Astrocyte (in vitro differentiated cells and primary cell): ENCODE measurements at places on chromosomes 1 and 21. TPM values are rescaled to one million over a fixed set of nuclear protein-coding genes. Genes with fewer than 3 reads are reported as not detected.
A peak's percentile ranks its signal among the peaks of the same experiment; 100 is the strongest.

The ZNF648 gene
- total RNA-seq, result not detected in 2 replicates

The TRIM58 gene
- total RNA-seq, result 20.6 and 31.0 TPM in 2 replicates

The SYPL2 gene
- 0.70 and 0.77 TPM in 2 replicates for total RNA-seq

The ASCL5 gene
- total RNA-seq, result not detected in 2 replicates

The FCRLA gene
- total RNA-seq, result 0.38 and 0.45 TPM in 2 replicates

The LPAR3 gene
- total RNA-seq, result 0.70 and 0.91 TPM in 2 replicates

The THRAP3 gene
- 109 and 110 TPM in 2 replicates for total RNA-seq

The ATP1A2 gene
- 2.5 and 3.5 TPM in 2 replicates for total RNA-seq

The CD247 gene
- not detected in 2 replicates for total RNA-seq

The HCRTR1 gene
- total RNA-seq, result not detected in 2 replicates

The SPRR2B gene
- not detected in 2 replicates for total RNA-seq

The VANGL2 gene
- total RNA-seq, result 25.5 and 26.1 TPM in 2 replicates

The NTMT2 gene
- total RNA-seq, result 0.43 TPM in 1 of 2 replicates, not detected in the other

The CAPN8 gene
- total RNA-seq, result not detected in 2 replicates

GRCh38 chr1:226131639-226132038, 54.9 kb downstream of the ACBD3 start:
- peaks cover 4% of the 10 kb centered on the region for H3K4me1 ChIP-seq
- H3K4me3 ChIP-seq, result no peak overlapping the region
- DNase-seq, result no peak
- H3K27ac ChIP-seq, result no peak overlapping the region

- H3K27me3 ChIP-seq, result no peaks in the 10 kb centered on the region
- H3K27ac ChIP-seq, result peak overlapping the region; percentile 92
- no peaks in the 10 kb centered on the region for H3K36me3 ChIP-seq
These were observed 99.1 kb upstream of the ARTN start for GRCh38 chr1:43834280-43835081.

DNA sequence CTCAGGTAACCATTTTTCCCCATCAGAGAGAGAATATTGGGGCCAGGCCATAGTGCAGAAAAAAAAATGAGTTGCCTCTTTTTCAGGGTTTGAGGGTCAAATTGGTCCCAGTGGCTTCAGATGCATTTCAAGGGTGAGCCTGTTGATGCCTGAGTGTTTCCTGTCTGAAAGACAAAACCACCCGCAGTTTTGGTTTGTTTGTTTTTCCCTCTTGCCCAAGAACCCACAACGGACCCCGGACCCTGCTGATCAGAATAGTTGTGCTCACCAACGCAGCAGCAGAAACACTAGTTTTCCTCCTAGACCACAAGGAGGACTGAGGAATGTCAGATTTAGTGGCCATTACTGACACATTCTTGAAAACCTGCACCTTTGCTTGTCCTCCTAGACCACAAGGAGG, 1433.1 kb downstream of the PLA2G4A start:
- no peaks in the 10 kb centered on the region for H3K36me3 ChIP-seq
- H3K27ac ChIP-seq, result no peak overlapping the region
- H3K4me3 ChIP-seq, result no peak overlapping the region
- H3K27me3 ChIP-seq, result no peaks in the 10 kb centered on the region

DNA sequence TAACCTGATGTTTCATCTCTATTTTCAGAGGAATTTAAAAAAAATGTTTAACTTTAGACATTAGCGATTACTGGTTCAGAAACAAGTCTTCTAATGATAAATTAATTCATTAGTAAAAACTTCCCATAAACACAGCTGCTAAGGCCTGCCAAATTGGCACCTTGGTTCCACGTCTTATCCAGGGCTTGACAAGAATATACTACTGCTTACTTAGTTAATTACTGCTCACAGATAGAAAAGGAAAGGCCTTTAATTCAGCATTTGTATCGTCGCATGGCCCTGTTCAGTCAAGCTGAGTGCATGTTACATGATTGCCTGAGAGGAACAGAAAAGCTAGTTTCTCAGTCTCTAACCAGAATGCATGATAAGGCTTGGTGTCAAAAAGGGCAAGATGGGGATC, 84.6 kb downstream of the ADGRL2 start:
- no peak overlapping the region for H3K4me3 ChIP-seq
- no peaks in the 10 kb centered on the region for H3K27me3 ChIP-seq
- no peak overlapping the region for H3K27ac ChIP-seq
- H3K36me3 ChIP-seq, result no peaks in the 10 kb centered on the region
- H3K4me1 ChIP-seq, result no peaks in the 10 kb centered on the region

- peaks cover 14% of the 10 kb centered on the region for H3K4me1 ChIP-seq
- no peak overlapping the region for H3K4me3 ChIP-seq
- H3K27me3 ChIP-seq, result no peaks in the 10 kb centered on the region
- H3K36me3 ChIP-seq, result no peaks in the 10 kb centered on the region
- peak; percentile 73 for DNase-seq
These were observed 857.4 kb downstream of the USP25 start for GRCh38 chr21:16587141-16587581.

- H3K36me3 ChIP-seq, result no peaks in the 10 kb centered on the region
- H3K4me3 ChIP-seq, result no peak overlapping the region
- peaks cover 2% of the 10 kb centered on the region for H3K27me3 ChIP-seq
- DNase-seq, result no peak
- no peak overlapping the region for H3K27ac ChIP-seq
- H3K4me1 ChIP-seq, result no peaks in the 10 kb centered on the region
These were observed 56.7 kb upstream of the B3GALT5 start for GRCh38 chr21:39555911-39556590.

GRCh38 chr1:191831572-191831971, 326.7 kb upstream of the RGS18 start:
- H3K4me3 ChIP-seq, result no peak overlapping the region
- H3K36me3 ChIP-seq, result no peaks in the 10 kb centered on the region
- H3K27ac ChIP-seq, result no peak overlapping the region
- H3K4me1 ChIP-seq, result no peaks in the 10 kb centered on the region

GRCh38 chr1:200659269-200659668, 10.4 kb downstream of the DDX59 start:
- H3K27ac ChIP-seq, result peak overlapping the region; percentile 64
- H3K36me3 ChIP-seq, result peaks cover 7% of the 10 kb centered on the region
- H3K4me1 ChIP-seq, result peaks cover 8% of the 10 kb centered on the region
- H3K4me3 ChIP-seq, result no peak overlapping the region

DNA sequence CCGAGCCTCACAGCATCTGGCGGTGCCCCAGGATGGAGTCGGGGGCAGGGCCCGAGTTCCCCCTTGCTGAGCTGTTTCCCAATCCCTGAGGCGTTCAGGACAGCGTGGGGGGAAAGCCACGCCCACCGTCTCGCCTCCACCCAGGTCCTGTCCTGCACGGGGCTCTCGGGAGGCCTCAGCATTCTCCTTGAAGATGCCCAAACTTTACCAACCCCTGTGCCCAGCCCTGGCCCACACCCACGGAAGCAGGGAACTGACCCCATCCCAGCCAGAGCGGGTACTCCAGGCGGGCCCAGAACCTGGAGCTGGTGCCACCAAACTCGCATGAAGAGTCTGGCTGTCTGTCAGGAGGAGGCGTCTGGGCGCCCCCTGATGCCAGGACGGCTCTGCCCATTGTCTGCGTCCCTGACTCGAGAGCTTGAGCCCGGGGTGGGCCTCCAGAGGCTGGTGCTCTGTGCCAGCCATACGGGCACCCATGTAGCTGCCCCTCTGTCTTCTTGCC, 35.3 kb upstream of the POFUT2 start:
- H3K4me1 ChIP-seq, result peaks cover 42% of the 10 kb centered on the region
- H3K27ac ChIP-seq, result no peak overlapping the region
- DNase-seq, result no peak
- H3K27me3 ChIP-seq, result no peaks in the 10 kb centered on the region
- H3K36me3 ChIP-seq, result no peaks in the 10 kb centered on the region

- peaks cover 4% of the 10 kb centered on the region for H3K27me3 ChIP-seq
- no peak for DNase-seq
These were observed 65.7 kb upstream of the FCGR2A start for GRCh38 chr1:161439280-161440232.

- H3K36me3 ChIP-seq, result no peaks in the 10 kb centered on the region
- peaks cover 13% of the 10 kb centered on the region for H3K4me1 ChIP-seq
- H3K27ac ChIP-seq, result no peak overlapping the region
- H3K4me3 ChIP-seq, result no peak overlapping the region
These were observed 4.5 kb downstream of the LHX4 start for GRCh38 chr1:180234369-180235076.

DNA sequence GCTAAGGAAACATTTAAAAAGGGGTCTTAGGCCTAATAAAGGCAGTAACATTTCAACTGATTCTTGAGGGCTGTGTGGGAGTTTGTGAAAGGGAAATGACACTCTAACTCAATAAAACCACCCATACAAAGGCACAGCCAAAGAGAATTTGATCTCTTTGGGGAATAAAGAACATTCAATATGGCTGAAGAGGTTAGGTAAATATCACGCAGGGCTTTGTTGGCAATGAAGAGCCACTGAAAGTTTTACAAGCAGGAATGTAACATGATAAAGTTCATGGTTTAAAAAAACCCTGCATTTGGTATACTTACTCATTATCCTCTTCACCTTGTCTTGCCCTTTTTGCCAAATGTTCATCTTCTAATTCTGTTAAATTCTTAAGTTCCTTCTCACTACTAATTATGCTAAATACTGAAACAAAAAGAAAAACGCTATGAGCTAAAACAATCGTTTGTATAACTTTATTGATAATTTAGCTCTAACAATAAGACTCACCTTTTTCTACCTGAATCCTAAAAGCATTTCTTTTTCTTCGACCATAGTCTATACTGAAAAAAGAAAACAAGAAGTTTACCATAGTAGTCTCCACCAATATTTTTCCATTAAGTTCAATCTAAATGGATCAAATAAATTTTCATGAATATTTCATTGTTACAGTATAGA, 12.5 kb downstream of the NVL start:
- H3K27me3 ChIP-seq, result no peaks in the 10 kb centered on the region
- no peak overlapping the region for H3K27ac ChIP-seq
- no peaks in the 10 kb centered on the region for H3K4me1 ChIP-seq
- no peak for DNase-seq
- peaks cover 8% of the 10 kb centered on the region for H3K36me3 ChIP-seq

DNA sequence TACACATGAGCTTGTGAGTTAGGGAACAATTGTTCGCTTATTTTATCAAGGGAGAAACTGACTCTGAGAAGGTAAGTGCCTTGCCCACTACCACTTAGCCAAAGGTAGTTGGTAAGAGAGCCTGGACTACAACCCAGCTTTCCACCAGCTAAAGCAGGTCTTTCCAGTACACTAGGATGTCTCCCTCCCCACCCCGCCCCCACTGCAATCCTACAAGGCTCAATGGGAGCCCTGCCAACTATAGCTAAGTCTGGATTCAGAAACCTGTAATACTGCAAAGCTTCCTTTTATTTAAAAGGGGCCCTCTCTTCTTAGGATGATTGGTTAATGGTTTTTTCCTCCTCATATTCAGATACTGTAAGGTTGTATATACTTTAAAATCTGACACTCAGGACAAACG, 102.0 kb upstream of the C8B start:
- H3K4me3 ChIP-seq, result no peak overlapping the region
- DNase-seq, result no peak
- no peak overlapping the region for H3K27ac ChIP-seq
- H3K36me3 ChIP-seq, result no peaks in the 10 kb centered on the region
- H3K27me3 ChIP-seq, result no peaks in the 10 kb centered on the region

DNA sequence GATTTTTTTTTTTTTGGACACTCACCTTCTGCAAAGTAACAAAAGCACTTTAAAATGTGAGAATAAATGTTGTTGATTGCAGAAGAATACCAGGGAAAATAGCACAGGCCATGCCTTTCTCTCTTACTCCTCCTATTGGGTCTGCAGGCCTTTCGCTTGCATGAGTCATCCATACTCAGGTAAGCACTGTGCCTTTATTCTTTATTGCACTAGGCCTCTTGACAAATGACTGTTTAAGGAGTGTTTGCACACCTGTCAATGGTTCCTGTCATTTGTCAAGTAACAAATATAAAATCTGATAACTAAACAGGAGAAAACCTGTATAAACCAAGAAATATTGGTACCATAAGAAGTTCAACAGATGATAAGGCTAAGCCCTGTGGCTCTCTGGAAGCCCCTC, 106.5 kb downstream of the RGS7 start:
- no peaks in the 10 kb centered on the region for H3K4me1 ChIP-seq
- no peaks in the 10 kb centered on the region for H3K36me3 ChIP-seq
- no peak overlapping the region for H3K27ac ChIP-seq
- DNase-seq, result no peak
- no peaks in the 10 kb centered on the region for H3K27me3 ChIP-seq

GRCh38 chr21:37257967-37258877, 8.9 kb downstream of the VPS26C start:
- peaks cover 16% of the 10 kb centered on the region for H3K4me1 ChIP-seq
- no peaks in the 10 kb centered on the region for H3K36me3 ChIP-seq
- peak; percentile 34 for DNase-seq

DNA sequence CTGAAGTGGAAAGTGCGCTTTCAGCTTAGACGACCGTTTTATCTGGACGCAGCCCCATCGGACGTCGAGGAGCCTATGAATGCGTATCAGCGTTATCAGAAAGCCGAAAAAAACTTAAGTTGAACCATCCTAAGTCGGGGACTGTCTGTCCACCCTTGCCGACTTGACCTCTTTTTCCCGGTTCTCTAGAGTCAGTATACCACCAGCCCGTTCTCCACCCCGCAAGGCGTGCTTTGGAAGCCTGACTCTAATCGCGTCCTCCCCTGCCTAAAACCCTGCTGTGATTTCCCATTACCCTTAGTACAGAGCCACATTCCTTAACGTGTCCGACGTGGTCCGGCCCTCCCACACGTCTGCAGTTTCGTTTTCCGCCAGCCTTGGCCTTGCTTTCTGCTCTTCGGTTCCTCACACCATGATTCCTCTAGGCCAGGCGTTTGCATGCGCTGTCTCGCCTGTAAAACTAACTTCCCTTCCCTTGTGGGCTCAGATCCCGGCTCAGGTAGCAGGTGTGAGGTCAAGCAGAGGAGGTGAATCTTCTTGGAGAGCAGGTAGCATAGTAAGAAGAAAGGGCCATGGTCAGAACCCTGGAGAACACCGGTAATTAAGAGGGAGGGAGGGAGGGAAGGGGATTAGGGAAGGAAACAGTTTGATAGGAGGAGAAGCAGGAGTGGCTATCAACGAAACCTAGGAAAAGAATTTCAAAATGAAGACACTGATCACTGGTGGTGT, 865 bp downstream of the ADPRS start:
- peak overlapping the region; percentile 97 for H3K4me3 ChIP-seq
- peaks cover 24% of the 10 kb centered on the region for H3K36me3 ChIP-seq
- peak overlapping the region; percentile 85 for H3K27ac ChIP-seq
- H3K4me1 ChIP-seq, result peaks cover 16% of the 10 kb centered on the region
- peak; percentile 57 for DNase-seq

DNA sequence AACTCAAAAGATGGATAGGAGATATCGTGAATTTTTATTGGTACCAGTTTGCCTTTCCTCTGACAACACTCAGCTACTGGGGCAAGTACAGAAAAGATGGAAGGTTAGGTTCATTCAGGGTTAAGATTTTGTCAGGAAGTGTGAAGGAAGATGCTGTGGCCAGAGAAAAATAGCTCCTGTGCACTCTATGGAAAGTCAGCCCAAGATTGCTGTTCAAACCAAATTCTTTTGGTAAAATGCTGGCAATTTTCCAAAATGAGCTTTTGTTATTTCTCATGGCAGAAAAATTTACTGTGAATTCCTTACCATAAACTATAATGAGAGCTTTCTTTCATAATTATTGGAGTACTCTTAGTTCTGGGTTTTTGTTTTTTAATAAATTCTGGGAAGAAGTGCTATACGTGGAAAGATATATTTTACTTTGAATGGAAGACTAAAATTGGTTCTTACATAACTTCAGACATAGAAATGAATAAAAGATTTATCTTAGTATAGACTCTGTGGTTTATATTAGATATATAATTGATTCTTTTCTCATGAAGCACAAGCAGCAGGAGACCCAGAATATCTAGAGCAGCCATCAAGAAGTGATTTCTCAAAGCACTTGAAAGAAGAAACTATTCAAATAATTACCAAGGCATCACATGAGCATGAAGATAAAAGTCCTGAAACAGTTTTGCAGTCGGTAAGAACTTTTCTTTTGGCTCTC, 112.2 kb downstream of the USP25 start:
- H3K36me3 ChIP-seq, result no peaks in the 10 kb centered on the region
- peak; percentile 87 for DNase-seq
- peak overlapping the region; percentile 55 for H3K27ac ChIP-seq
- peaks cover 18% of the 10 kb centered on the region for H3K4me1 ChIP-seq
